ENCODE measurements at places on chromosomes 2 and 18.

DNA sequence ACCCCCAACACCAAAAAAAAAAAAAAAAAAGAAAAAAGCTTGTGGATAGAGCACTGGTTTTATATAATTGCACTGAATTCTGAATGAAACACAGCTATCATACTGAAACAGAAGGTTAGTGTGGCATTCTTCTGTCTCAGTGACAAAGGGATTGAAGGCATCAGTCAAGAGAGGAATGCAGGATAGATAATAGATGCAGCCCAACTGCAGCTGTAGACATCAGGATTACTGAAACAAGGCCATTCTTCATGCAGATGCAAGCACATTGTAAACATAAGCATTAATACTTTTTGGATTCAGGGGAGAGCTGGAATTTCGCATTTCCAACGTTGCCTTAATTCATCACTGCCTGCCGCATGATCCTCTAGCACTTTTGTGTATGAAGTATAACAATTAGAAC is 897.4 kb upstream of the KLHL29 start:
- no peak for DNase-seq

GRCh38 chr2:105373344-105373781 is 25.5 kb downstream of the FHL2 start:
- DNase-seq = no peak

DNA sequence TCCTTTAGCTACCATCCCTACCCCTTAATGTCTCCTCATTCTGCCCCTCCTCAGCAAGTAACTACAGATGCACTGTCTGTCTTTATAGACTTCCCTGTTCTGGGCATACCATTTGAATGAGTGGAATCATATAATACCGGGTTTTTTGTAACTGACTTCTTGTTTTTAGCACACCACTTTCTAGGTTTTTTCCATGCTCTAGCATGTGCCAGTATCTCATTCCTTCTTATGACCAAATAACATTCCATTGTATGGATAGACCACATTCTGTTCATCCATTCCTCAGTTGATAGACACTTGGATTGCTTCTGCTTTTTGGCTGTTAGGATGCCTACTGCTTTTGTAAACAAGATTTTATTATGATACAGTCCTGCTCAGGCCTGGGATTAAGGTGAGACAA is 154.7 kb downstream of the TSN start:
- DNase-seq = no peak

- no peak for DNase-seq
Measured at GRCh38 chr2:234403074-234403473, 93.8 kb downstream of the ARL4C start.

- no peak for DNase-seq
Measured at GRCh38 chr2:19301706-19302105, 56.7 kb downstream of the OSR1 start.

DNA sequence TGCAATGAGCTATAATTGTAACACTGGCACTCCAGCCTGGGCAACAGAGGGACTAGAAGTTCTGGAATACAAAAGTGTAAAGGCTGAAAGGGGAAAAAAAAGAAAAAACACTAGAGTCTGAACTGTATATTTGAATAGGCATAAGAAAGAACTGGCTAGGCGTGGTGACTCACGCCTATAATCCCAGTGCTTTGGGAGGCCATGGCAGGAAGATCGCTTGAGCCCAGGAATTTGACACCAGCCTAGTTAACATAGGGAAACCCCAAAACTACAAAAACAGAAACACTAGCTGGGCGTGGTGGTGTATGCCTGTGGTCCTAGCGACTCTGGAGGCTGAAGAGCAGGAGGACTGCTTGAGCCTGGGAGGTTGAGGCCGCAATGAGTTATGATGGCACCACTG is 70.6 kb downstream of the SAP130 start:
- DNase-seq = no peak

DNA sequence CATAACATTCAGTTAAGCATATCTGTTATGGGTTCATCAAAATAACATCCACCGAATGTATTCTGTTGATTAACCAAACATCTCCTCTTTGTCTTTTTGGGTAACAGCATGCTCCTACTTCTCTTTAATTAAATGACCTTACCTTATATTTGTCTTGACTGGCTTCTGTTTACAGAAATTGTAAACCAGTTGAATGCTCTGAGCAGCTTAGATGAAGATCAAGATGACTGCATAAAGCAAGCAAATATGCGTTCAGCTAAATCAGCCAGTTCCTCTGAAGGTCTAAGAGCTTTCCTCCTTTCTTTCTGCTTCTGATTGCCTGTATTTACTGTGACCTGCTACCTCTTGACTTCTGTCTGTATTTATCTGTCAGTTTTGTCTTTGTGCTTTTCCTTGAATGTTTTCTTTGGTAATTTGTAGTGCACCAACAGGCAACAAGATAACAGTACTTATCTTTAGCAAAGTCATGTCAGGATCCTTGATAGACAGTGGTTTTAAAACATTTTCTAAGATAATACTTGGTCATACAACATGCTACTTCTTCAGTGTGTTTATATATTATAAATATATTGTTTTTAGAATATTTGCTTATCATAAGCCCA is 152.8 kb downstream of the EHBP1 start:
- no peak for DNase-seq

GRCh38 chr18:297936-298335 is 30.1 kb upstream of the THOC1 start:
- no peak for DNase-seq

GRCh38 chr2:73886357-73886756 is 6.5 kb upstream of the ACTG2 start:
- no peak for DNase-seq

DNA sequence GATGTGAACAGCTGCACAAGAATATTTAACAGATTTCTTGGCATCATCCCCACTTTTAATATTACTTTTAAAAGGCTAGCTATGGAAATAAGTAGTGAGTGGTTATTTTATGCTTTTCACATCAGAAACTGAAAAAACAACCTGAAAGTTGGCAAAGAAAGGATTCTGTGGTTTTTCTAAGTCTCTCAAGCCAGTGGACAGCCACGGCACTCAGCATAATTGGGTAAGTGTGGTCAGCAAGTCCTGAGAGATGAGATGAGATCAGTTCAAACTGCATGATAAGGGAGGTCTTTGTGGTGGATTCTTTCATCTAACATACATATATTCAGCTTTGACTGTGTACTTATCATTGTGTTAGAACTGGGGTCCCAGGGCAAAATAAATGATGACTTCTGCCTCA is 105.2 kb downstream of the LYPD6B start:
- no peak for DNase-seq

- no peak for DNase-seq
Measured at GRCh38 chr18:8668381-8668780, 37.0 kb upstream of the MTCL1 start.

GRCh38 chr2:17863539-17863938 is 14.9 kb upstream of the KCNS3 start:
- DNase-seq = no peak

- DNase-seq = no peak
Measured at GRCh38 chr18:79790996-79791972, 6.5 kb upstream of the KCNG2 start.

- DNase-seq = no peak
Measured at GRCh38 chr2:145623136-145623535, 1103.2 kb upstream of the ZEB2 start.

DNA sequence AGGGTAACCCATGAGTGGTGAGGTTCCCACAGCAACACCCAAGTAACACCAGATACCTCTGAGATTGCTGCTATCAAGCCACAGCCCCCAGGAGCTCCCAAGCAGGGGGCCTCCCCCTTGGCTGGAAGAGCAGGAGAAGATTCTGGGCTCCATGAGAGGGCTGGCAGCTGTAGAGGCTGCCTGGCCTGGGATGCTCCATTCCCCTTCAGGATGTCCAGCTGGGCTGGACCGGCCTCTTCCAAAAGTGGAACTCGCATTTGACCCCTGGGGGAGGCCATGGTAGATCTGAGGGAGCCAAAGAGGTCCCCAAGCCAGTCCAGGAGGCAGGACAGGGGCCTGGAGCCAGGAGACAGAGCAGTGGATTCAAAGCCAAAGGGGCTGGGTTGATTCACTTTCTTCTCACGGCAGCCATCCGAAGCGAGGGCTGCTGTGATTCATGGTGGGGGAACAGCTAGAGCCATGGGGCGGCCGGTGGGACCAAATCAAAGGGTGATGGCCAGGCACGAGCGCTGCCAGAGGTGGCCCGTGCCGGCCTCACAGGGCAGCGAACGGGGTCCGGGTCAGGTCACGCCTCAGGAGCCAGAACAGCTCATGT is 95.3 kb upstream of the ID2 start:
- no peak for DNase-seq

DNA sequence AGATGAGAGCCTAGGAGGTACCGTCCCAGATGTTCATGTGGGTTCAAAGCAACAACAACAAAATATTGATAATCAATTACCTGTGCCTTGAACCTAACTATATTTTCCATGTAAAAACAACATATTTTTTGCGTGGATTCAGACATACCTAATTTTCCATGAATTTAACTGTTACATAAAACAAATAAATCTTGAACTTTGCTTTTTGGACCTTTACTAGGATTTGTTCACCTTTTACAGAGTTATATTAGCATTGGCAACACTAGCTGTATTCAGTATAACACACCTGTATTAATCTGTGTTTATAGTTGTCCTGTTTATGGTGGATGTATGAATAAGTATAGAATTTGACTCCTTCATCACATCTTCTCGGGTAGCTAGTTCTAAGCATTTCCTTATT is 115.8 kb upstream of the STON1 start:
- no peak for DNase-seq

- no peak for DNase-seq
Measured at GRCh38 chr18:4157352-4157751, 297.8 kb downstream of the DLGAP1 start.

GRCh38 chr18:10488017-10488416 is 33.6 kb downstream of the APCDD1 start:
- no peak for DNase-seq

DNA sequence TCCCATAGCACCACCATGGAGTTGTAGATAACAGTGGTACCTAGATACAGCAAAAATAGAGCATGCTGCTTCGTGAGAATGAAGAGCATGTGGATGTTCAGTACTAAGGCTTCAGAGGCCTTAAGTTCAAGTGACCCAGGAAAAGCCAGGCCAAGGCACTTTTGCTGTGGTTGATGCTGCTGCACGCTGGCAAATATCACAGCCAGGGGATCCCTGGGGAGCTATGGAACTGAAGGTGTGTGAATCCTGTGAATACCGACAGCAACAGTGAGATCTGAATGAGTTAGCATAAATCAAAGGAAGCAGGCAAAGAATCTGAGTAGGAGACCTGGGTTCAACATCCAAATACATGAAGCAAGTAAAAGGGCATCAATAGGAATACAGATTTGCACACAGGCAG is 158.6 kb upstream of the THUMPD2 start:
- DNase-seq = no peak

GRCh38 chr18:47100212-47100831 is 50.0 kb downstream of the HDHD2 start:
- peak; percentile 20 for DNase-seq

DNA sequence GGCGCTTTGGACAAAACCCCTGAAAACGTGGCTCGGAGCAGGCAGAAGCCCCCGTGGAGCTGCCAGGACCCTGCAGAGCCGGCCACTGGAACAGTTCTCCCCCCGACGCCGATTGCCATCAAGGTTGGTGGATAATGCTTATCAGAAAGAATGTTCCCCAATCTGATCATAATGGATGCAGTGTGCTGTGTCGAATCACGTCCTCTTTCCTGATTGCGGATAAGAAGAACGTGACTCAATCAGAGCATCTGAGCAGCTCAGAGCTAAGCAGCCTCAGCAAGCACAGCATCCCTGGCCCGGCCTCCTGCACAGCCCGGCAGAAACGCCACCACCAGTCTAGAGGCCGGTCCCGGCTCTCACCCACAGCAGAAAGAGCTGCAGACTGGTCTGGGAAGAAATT is 488.0 kb downstream of the EIPR1 start:
- no peak for DNase-seq

DNA sequence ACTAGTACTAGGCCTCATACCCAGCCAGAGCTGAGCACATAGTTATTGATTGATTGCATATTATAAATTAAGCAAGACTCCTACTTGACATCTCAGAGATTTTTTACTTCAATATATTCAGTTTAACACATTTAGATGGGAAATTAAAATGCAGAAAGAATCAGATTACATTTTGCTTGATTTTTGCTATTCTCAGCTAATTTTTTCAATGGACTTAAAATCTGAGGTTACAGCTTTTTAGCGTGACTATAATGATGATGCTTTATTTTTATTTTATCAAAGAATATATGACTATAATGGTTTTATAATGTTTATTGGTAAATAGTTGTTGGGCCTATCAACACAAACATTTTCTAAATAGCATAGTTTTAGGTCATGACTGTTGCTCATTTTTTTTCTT is 493.0 kb upstream of the CNTNAP5 start:
- DNase-seq = no peak

GRCh38 chr18:7830468-7830867 is 263.4 kb downstream of the PTPRM start:
- no peak for DNase-seq

- no peak for DNase-seq
Measured at GRCh38 chr2:122643725-122644329, 888.4 kb downstream of the TSN start.

- DNase-seq = no peak
Measured at GRCh38 chr2:47833516-47833968, 50.6 kb downstream of the MSH6 start.

DNA sequence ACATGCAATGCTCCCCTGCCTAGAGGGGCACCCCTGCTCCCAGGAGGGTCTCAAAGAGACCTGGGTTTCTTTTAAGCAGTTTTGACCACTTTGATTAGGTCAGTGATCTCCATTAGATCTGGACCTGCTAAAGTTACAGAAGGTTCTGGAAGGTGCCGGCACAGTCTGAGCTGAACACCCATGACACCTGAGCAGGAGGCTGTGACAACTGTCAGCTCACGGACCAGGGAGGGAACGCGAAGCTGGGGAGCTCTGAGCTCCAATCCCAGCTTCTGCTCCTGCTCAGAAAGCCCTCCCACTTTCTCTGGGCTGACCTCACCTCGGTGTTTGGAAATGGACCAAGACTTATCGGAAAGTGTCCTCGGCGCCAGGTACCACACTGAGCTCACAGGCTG is 113.8 kb downstream of the NFATC1 start:
- no peak for DNase-seq

- DNase-seq = no peak
Measured at GRCh38 chr2:47193607-47194006, 38.5 kb upstream of the STPG4 start.
